Smooth muscle cell of the umbilical artery (primary cell): ENCODE measurements at places on chromosomes 12 and 14. TPM values are rescaled to one million over a fixed set of nuclear protein-coding genes. Genes with fewer than 3 reads are reported as not detected.

Gene BRI3BP
- total RNA-seq: 5.9 and 8.9 TPM in 2 replicates

Gene MDM1
- 10.5 and 16.9 TPM in 2 replicates for total RNA-seq

Gene HIP1R
- 5.9 and 12.6 TPM in 2 replicates for total RNA-seq

Gene LRRC10
- total RNA-seq: not detected in 2 replicates

Gene POP5
- 43.0 and 57.9 TPM in 2 replicates for total RNA-seq

Gene CDCA3
- total RNA-seq: 2.1 and 8.1 TPM in 2 replicates

Gene PLD4
- total RNA-seq: under 0.01 TPM in 1 of 2 replicates, not detected in the other

Gene MYL2
- not detected in 2 replicates for total RNA-seq

Gene DAO
- total RNA-seq: not detected in 2 replicates

Gene GARIN6
- not detected in 2 replicates for total RNA-seq

Gene CCDC38
- total RNA-seq: not detected in 2 replicates

Gene RERGL
- not detected in 2 replicates for total RNA-seq

Gene C3AR1
- 0.51 and 1.5 TPM in 2 replicates for total RNA-seq

Gene RNASE3
- total RNA-seq: not detected in 2 replicates

Gene DNAJC22
- total RNA-seq: 0.83 and 1.2 TPM in 2 replicates

Gene GPRC5A
- 6.2 and 13.3 TPM in 2 replicates for total RNA-seq

Gene GATC
- total RNA-seq: 18.4 and 23.9 TPM in 2 replicates

Gene PIK3C2G
- total RNA-seq: not detected in 2 replicates

Gene CLEC4D
- total RNA-seq: not detected in 2 replicates

Gene CATSPERB
- total RNA-seq: not detected in 2 replicates

Gene LHX5
- total RNA-seq: not detected in 2 replicates

Gene SGPP1
- 29.7 and 38.5 TPM in 2 replicates for total RNA-seq

Gene CLEC2B
- total RNA-seq: under 0.01 TPM in 1 of 2 replicates, not detected in the other

Gene EGLN3
- total RNA-seq: 1.1 and 1.8 TPM in 2 replicates

Gene ABCC9
- total RNA-seq: 1.2 and 6.8 TPM in 2 replicates

Gene RNF34
- total RNA-seq: 34.7 and 49.9 TPM in 2 replicates

Gene KCNK13
- total RNA-seq: 2.7 and 6.1 TPM in 2 replicates

Gene LMNTD1
- 0.51 TPM in 1 of 2 replicates, not detected in the other for total RNA-seq

Gene RITA1
- 13.7 and 18.5 TPM in 2 replicates for total RNA-seq

Gene IAPP
- not detected in 2 replicates for total RNA-seq

Gene GLIPR1L1
- total RNA-seq: not detected in 2 replicates

Gene SERPINA10
- not detected in 2 replicates for total RNA-seq

Gene LGR5
- not detected in 2 replicates for total RNA-seq

Gene AJUBA
- total RNA-seq: 36.3 and 57.9 TPM in 2 replicates

Gene SMCO2
- 0.89 and 1.4 TPM in 2 replicates for total RNA-seq

Gene CLEC4E
- not detected in 2 replicates for total RNA-seq

Gene CFAP251
- total RNA-seq: 6.1 and 6.5 TPM in 2 replicates

Gene NID2
- 157 and 264 TPM in 2 replicates for total RNA-seq

Gene OR6C65
- total RNA-seq: not detected in 2 replicates

Gene FSCB
- under 0.01 and 0.14 TPM in 2 replicates for total RNA-seq

Gene DENR
- 26.1 and 36.2 TPM in 2 replicates for total RNA-seq

Gene STXBP6
- total RNA-seq: 5.6 and 14.1 TPM in 2 replicates

Gene TOMM20L
- not detected in 2 replicates for total RNA-seq

Gene GOLGA3
- total RNA-seq: 207 and 287 TPM in 2 replicates
